ENCODE measurements at places on chromosomes 4 and X.

DNA sequence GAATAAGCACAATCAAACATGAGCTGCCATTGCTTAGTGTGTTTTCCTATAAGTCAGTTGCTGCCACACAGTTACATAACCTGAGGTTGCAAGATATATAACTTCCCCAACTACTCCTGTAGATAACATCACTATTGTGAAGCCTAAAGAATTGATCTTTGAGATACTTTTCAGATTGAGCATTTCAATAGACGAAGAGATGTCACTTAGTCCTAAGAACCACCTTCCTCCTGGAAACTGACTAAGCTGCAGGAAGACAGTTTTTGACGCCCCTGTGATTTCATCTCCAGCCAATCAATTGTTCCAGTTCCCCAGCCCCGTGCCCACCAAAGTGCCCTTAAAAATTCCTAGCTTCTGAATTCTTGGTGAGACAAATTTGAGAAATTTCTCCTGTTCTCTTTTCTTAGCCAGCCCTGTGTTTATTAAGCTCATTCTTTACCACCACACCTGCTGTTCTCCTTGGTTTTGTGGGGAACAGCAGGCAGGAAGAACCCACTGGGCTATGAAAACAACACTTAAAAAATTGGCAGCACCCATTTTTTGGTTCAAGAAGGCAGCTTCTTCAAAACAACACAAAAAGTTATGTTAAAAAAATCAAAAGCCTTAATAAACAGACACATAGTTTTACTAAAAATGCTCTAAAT is 317.1 kb upstream of the PABPC4L start:
- no peak for DNase-seq

GRCh38 chrX:96098471-96098870 is 586.2 kb upstream of the DIAPH2 start:
- no peak for DNase-seq

- DNase-seq, result no peak
Observed at GRCh38 chrX:122941806-122942205, 242.3 kb upstream of the GRIA3 start.

DNA sequence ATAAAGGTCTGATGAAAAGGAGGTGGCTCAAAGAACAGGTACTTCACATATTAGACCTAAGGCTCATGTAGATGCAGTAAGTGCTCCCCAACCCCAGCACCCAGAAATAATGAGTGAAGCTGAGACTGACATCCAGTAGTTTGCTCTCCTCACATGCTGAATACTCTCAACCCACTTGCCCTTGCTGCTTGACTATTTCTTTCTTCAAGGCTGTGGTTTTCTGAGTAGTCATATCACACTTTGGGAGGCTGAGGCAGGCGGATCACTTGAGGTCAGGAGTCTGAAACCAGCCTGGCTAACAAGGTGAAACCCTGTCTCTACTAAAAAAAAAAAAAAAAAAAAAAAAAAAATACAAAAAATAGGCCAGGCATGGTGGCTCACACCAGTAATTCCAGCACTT is 51.5 kb upstream of the PRPS1 start:
- no peak for DNase-seq

Measured in CD4-positive, alpha-beta T cell treated with Interleukin-15 for 1 hour (primary cell).